ENCODE measurements at places on chromosomes 5 and 9.
A peak's percentile ranks its signal among the peaks of the same experiment; 100 is the strongest.

- DNase-seq, result no peak
Observed at GRCh38 chr9:34279411-34279810, 49.7 kb downstream of the KIF24 start.

- peak; percentile 79 for DNase-seq
Observed at GRCh38 chr9:127802576-127803443, at the start of gene FPGS. Gene FPGS (plus strand): TSS chr9:127802882. CDS start chr9:127802925, 43 bp downstream.

DNA sequence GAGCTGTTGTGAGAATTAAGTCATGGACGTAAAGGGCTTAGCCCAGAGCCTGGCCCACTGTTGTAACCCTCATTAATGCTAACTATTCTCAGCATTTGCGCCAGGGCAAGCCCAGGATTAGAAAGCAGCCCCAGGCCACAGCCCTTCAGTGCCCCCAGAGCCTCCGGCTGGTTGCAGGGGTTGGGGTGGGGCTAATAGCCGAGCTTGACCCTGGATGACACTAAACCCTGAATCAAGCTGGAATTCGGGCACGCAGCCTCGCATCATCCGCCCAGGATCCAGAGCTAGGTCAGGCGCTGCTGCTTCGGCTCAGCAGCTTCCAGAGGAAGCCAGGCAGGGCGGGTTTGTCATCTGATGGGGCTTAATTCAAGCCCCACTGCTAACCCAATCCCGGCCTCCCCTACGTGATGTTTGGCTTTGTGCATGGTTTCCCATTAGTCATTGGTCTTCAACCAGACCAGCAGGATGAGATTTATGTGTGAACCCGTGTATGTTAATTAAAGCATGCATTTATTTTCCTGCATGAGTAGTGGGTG, 1.2 kb upstream of the MEGF9 start:
- peak; percentile 40 for DNase-seq

GRCh38 chr5:77209495-77210090, 887 bp upstream of the PDE8B start:
- DNase-seq, result no peak

DNA sequence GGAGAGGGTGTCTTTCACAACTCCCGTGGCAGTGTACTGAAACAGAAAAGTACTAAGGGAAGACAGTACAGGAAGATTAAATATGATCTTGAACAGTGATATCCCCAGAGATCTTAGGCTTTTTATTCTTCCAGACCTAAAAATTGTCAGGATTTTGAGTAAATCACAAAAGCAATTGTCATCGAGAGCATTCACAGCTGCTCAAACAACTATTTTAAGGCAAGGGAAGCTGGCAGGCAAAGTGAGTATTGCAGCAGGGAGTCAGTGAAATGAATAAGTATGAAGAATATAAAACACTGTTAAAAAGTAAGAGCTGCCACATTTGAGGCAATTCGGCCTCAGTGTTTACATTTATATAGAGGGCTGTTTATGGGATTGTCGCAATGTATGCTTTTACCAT, 479.0 kb downstream of the CAAP1 start:
- DNase-seq, result no peak

DNA sequence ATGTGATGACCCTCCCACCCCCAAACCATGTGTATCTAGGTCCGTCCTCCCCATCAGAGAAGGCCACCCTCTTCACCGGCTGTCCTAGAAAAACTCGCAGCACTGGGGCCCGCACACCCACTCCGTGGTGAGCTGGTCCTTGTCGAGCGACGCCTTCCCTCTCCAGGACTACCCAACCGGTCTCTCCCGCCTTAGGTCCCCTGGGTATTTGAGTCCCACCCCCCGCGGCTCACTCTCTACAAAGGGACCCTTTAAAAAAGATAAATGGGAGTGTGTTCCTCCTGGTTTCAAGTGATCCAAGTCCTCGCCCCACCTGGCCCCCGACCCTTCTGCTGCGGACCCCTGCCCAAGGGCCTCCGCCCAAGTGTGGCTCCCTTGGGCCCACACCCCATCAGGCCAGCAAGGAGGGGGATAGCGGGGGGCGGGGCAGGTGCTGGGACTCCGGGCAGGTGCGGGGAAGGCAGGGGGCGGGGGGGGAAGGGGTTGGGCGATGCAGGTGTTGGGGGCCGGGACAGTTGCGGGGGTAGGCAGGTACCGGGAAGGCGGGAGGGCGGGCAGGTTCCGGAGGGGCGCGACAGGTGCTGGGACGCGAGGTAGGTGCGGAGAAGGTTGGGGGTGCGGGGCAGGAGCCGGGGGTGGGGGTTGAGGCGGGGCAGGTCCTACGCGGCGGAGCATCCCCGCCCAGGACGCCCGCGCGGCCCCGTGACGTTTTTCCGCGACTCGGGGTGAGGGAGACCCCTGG, 970 bp upstream of the ARRDC1 start:
- DNase-seq, result no peak

- DNase-seq, result no peak
Observed at GRCh38 chr5:119131530-119132304, 60.8 kb downstream of the DMXL1 start.

DNA sequence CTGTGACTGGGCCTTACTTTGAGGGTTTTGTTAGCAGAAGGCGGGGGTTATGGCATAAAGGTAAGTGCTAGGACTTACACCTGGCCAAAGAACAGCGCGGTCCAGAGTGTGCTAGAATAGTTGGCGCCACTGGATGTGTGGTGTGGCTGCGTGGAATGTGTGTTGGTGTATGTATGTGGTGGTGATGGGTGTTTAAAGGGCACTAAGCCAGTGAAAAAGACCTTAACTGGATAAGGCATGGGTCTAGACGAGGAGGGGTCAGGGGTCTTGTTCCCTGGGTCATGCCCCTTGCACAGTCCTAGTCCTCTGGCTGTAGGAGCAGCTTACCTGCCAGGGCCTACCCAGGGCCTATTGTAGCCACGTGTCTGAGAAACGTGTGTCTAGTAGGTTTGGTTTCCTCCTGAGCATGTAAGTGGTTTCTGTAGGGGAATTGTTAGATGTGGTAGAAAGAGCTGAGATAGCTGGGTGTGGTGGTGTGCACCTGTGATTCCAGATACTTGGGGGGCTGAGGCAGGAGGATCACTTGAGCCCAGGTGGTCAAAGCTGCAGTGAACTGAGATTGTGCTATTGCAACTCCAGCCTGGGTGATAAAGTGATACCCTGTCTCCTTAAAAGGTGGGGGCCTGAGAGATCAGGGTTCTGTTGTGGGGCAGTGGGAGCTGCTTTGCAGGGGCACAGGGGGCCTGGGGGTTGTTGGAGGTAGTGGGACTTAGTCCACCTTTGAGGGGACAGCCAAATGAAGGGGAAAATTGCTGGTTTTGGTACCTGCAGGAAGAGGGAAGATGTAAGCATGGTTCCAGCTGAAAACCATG, 55.2 kb downstream of the HSPA4 start:
- DNase-seq, result no peak

DNA sequence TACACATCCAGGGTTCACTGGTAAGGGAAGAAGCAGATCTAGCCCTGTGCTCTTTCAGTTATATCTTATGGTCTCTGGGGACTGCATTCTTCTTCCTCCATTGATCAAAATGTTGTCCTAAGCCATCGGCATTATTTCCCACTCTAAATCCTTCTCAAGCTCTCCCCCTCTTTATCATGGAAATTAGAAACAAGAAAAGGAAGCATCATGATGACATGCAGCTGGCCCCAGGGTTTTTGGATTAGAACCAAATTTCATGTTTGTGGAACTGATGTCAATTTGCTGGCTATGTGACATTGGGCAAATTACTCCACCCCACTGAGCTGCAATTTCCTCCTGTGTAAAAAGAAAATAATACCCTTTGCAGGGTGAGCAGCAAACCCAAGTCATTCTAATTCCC, 39.5 kb downstream of the MFAP3 start:
- DNase-seq, result no peak

- no peak for DNase-seq
Observed at GRCh38 chr5:103364074-103364473, 105.5 kb downstream of the MACIR start.

GRCh38 chr9:34983209-34983608, 6.3 kb upstream of the DNAJB5 start:
- no peak for DNase-seq

DNA sequence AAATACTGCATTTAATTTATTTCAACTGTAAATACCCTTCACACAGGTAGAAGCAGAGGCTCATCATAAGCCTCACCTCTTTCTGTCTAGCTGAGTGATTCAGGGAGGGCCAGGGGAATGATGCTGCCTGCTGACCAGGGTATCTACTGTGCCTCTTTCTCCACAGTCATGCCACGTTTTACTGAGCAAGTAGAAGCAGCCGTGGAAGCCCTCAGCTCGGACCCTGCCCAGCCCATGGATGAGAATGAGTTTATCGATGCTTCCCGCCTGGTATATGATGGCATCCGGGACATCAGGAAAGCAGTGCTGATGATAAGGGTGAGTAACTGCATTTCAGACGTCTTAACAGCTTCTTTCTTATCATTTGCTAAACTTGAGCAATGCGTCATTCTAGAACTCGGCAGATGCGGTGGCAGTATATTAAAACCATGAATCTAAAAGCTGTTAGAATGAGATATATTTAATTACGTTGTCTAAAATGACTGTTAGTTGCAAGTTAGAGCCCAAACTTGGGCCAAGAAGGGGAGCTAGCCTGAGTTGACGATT, 50.0 kb upstream of the LRRTM2 start:
- DNase-seq, result no peak

DNA sequence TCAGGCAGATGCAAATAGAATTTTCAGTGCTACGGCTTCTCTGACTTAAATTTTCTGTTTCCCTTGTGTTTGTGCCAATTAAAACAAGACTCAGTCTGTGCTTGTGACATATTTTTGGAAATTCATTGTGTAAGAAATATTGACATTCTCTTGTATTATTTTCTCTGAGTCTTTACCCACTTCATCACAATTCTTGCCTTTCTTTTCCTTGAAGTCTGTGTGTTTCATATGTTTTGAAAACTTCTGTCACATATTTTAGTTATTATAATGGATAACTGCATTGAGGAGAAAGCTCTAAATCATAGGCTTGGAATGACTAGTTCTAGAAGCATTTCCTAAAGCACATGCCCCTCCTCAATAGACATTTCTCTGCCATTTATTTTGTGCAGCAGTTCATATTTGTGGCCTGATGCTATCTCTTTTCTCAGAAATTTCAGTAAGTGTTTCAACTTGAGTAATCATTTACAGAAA, 206.6 kb downstream of the PALM2AKAP2 start:
- no peak for DNase-seq

DNA sequence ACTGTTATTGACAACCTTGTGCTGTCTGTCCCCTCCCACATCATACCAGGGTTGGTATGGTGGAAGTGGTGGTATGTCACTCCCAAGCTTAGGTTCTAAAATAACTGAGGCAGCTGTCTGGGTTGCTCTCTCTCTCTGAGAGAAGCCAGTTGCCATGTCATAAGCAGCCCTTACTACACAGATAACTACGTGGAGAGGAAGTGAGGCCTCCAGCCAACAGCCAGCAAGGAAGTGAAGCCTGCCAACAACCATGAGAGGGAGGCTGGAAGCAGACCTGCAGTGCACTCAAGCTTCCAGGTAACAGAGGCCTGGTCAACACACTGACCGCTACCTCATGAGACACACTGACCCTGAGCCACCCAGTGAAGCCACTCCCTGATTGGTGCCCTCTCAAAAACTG, 18.6 kb downstream of the CTNNAL1 start:
- no peak for DNase-seq

Measured in dorsolateral prefrontal cortex (tissue), 122 donors.